ENCODE measurements at places on chromosomes 6 and 20. TPM values are rescaled to one million over a fixed set of nuclear protein-coding genes. Genes with fewer than 3 reads are reported as not detected.

- no peak for DNase-seq
Observed at GRCh38 chr6:57021086-57021720, 25.3 kb upstream of the KIAA1586 start.

- no peak for DNase-seq
Observed at GRCh38 chr6:111789598-111789997, 83.7 kb downstream of the FYN start.

DNA sequence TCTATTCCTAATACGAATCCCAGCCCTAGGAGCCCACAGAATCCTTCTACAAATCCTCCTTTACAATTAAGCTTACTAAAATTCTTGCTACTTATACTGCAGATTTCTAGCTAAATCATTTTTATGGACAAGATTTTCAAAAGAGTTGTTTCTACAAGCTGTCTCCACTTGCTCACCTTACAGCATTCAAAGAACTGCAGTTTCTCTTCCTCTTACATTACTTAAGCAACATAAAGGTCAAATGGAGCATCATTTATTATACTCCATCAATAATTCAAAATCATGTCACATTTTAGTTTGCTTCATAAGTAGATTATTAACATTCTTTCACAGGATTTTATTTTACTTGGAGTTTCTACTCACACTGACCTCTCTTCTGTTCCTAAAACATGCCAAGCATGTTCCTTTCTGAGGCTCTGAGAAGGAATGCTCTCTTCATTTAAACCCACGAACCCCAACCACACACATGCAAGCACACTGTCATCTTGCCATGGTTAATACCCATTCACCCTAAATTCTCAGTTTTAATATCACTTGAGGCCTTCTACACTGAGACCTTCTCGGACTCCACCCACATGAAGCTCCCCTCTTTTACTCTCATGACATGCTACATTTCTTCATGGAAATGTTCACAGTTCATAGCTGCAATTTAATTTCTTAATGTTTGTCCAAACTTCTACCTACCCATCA lies 388.2 kb downstream of the TBC1D32 start:
- DNase-seq: no peak

DNA sequence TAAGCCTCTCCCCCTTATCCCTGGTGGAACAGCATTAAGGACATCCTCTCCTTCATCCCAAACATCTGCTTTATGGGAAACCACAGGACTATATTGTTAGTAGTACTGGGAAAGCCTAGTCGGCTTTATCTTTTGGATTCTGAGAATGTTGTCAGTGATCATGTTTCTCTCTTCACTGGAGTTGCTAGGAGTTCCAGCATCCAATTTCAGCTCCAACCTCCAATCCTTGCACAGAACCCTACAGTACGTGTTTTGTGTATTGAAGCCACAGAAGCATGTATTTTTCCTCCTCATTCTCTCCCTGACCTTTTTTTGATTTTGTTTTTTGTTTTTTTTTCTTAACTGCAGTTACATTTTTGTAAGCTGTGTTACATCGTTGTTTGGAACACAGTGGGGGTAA lies 84.0 kb downstream of the PHACTR3 start:
- no peak for DNase-seq

Gene OOEP
- not detected for total RNA-seq

DNA sequence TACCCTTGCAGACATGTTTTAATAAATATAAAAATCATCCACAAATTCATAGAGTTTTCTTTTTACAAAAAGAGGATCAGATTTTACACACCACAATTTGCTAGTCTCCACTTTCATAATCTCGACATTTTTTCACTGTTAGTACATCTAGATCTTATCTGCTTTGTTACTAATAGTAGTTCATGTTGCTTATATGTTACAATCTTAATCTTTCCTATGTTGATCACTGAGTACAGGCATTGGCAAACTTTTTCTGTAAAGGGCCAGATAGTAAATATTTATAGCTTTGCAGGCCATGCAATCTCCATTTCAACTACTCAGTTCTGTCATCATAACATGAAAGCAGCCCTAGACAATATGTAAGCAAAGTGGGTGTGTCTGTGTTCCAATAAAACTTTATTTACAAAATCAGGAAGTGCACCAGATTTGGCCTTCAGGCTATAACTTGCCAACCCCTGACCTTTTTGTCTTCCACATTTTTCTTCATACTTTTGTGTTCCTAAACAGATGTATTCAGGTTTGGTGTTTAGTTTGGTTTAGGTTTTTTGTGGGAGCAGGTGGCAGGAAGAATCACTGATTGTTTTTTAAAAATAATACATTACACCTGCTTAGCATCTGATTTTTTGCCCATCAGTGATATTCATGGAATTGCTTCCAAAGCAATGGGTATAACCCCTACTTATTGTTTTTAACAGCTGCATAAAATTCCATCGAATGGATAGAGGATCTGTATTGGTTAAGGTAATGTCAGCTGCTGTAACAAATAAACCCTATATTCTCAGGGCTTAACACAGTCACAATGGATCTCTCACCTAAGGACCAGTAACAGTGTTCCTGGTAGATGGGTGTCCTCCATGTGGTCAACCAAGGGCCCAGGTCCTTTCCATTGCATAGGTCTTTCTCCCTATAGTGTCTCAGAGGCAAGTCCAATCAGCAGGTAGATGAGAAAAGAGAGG lies 61.2 kb downstream of the EYA2 start:
- DNase-seq: no peak

- no peak for DNase-seq
Observed at GRCh38 chr20:64041040-64041780, 5.2 kb downstream of the C20orf204 start.

Gene KCNG1
- total RNA-seq: 1.2 TPM

Gene GSTA3
- total RNA-seq: not detected

GRCh38 chr6:11563793-11564192 lies 26.2 kb downstream of the TMEM170B start:
- DNase-seq: no peak

GRCh38 chr6:168190646-168191443 lies 111.8 kb upstream of the FRMD1 start:
- no peak for DNase-seq

DNA sequence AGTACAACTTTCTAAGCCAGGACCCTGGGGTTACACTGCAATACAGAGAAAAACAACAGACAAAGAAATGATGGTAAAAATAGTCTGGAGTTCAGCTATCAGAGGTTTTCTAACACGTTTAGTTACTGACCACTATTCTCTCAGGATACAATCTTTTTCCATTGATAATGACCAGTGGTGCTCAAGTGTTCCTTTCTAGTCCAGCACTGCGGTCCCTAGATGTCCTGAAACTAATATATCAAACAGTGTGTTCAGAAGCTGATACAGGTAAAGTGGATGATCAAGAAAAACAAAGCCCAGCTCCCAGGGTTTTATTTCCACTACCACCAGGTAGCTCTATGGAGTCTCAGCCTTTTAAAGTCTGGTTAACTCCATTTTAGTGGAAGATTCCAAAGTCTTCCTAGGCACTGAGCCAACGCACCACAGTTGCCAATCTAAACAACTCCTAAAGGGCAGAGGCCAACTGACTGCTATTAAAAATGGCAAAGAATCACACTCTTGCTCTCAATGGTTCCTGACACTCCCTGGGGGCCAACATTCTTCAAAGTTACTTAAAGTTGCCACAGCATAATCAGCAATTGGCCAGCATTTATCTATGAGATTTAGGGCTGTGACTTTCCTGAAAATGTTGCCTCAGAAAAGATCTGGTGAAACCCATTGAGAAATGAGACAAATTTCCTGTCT lies 38.2 kb downstream of the DZANK1 start:
- DNase-seq: no peak

- DNase-seq: no peak
Observed at GRCh38 chr6:46453216-46453615, 38.0 kb downstream of the RCAN2 start.

Gene ZBTB12
- 1.7 TPM for total RNA-seq

Gene PNLDC1
- total RNA-seq: 0.35 TPM

Gene RPS18
- 1,494 TPM for total RNA-seq

DNA sequence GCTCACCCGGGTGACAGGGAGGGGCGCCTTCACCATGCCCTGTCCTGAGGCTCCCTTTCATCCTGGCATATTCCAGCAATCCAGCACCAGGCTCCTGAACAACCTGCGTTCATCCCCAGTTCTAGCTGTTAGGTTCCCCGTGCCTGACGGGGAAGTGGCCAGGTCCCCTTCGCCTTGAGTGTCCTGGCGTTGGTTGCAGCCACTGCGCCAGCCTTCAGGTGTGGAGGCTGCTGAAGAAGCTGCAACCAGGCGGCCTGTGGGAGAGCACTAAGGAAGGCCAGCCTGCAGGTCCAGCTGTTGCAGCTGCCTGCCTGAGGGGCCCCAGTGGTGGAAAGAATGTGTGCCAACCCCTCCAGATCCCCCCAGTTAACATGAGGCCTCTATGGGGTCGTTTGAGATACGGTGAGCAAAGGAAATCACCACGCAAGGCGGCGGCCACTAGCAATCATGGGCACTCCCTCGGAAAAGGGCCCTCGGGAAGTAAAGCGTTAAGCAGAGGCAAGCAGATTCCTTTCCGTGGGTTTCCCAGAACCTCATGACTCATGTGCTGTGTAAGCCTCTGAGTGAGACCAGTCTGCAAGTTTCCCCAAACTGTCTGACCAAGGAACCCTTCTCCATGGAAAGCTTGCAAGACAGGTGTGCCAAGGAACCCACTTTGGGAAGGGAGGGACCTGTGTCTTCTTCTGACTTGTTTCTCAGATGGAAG lies 320.8 kb downstream of the TAF4 start:
- DNase-seq: no peak

Gene RPS6KA2
- 22.5 TPM for total RNA-seq

GRCh38 chr6:16781348-16782169 lies 20.3 kb upstream of the ATXN1 start:
- DNase-seq: no peak

Gene DACT2
- 3.0 TPM for total RNA-seq

GRCh38 chr6:35960187-35960586 lies 39.3 kb upstream of the SRPK1 start:
- DNase-seq: no peak

- DNase-seq: no peak
Observed at GRCh38 chr20:35199740-35200139, 26.8 kb upstream of the MMP24 start.

Gene TMEM14A
- total RNA-seq: 15.6 TPM

- no peak for DNase-seq
Observed at GRCh38 chr6:38213251-38213658, 393.7 kb downstream of the ZFAND3 start.
